ENCODE measurements at places on chromosomes 1 and 21.

DNA sequence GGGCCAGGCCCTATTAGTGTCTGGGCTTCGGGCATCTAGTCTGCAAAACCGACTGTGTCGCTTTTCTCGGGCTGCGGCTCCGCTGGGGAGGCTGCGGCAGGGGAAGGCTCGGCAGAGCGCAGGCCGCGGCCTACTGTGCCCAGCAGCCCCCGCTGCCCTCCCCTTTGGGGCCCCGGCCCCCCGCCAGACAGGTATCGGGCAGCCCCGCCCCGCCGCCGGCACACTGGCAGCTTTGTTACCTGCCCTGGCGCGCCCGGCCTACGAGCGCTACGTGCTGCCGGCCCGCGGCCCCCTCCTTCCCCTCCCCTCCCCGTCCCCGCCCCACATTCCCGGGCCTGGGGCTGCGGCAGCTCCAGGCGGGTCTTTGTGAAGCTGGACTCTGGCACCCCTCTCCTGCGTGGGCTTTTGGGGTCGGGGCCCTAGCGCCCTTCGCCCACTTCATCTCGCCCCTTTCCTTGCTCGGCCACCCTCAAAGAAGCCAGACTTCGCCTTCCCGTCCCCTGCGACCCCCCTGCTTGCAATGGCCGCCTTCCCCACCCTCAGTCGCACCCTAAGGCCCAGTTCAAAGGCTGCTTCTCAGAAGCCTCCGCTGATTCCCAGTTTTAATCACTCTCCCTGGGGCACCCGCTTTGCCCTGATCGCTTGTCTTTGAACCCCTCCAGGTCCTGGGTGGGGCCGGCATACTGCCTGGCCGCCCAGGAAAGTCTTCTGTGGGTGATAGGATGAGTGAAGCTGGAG lies 48.9 kb upstream of the SLC2A1 start:
- DNase-seq = no peak

DNA sequence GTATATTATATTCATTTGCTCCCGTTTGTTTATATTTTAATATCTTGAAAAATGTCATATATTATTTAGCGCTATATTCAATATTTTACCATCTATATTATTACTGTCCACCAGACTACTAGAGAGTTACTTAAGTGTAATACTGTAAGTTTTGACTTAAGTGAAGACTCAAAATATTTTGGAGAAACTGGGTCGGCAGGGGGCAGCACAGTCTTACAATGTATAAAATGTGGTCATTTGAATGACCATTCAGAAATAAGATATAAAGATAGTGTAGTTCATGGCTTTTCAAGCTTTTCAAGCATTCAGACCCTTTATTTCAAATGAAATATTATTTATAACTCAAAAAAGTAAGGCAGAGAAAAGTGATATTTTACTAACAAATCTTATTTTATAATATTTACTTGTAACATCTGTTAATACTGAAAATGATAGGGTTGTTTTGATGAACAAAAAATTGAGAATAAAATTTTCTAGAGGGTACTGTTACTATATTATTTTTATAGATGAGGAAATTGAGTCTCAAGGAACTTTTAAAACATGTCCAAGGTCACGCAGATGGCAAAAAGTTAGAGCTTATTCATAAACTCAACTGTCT lies 89.0 kb upstream of the SERTAD4 start:
- no peak for DNase-seq

DNA sequence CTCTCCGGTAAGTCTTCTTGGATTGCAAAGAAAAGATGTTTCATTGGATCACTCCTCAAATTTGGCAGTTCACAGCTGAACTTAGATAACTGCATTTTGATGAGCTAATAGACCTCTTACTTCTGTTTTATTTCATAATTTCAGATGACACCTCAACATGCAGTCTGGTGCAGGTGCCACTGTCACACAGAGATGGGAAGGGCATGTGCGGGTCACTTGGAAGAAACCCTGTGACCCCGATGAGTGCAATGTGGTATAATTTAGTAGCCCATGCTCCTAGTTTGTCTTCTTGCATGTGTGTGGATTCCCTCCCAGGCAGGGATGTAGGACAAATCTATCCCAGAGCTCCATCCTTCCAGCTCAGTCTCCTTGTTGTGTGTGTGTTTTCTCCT lies 481 bp upstream of the SLAMF1 start:
- DNase-seq = no peak

- DNase-seq = no peak
Observed at GRCh38 chr1:117645343-117645742, 39.5 kb downstream of the TENT5C start.

DNA sequence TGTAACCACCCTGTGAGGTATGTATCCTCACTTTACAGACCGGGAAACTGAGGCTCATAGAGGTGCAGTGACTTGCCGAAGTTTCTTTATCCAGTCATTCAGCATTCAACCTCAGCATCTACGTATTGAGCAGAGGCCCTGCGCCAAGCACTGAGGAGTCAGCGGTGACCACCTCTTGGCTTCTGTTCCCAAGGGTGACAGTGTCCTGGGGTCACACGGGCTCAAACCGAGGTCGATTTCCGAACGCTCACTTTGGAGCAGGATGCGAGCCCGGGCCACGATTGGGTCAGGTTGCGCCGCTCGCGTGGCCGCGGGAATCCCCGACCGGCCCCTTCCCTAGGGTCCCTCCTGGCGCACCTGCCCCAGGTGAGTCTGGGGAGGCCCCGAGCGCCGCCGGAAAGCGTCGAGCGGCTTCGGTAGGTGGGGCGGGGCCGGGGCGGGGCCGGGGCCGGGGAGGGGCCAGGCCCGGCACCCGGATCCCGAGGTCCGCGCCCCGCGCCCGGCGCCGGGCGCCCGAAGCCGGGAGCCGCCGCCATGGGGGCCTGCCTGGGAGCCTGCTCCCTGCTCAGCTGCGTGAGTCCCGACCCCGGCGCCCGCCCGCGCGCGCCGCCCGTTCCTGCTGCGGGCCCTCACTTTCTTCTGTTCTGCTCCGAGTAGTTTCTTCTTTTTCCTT lies at the start of gene SERINC2:
Gene SERINC2 (plus strand): TSS at position 482 of the 673 bp plus-strand sequence. CDS start 53 bp downstream, at position 535.
- DNase-seq = no peak

DNA sequence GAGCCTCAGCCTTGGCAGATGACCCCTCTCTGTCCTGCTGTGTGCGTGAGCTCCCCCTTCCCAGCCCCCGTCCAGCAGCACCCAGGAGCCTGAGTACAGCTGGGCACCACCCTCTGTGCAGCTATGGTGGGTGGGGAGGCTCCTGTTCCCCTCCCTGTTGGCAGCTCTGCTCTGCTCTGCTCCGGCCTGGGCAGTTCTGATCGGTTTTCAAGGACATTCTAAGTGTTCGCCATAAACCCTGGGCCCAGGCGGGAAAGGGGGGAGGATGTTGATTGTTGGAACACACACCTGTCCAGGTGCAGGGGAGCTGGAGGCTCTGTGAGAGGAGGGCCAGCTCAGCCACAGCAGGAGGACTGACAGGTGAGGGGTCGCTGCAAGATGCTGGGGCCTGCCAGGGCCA lies at the start of gene CLCNKB:
Gene CLCNKB (plus strand): TSS at position 262 of the 400 bp plus-strand sequence. CDS start 711 bp downstream, outside the sequence.
- DNase-seq = no peak

- no peak for DNase-seq
Observed at GRCh38 chr1:115408533-115408932, 70.5 kb upstream of the NGF start.

- no peak for DNase-seq
Observed at GRCh38 chr1:169509354-169509753, 23.6 kb upstream of the SLC19A2 start.

- DNase-seq = no peak
Observed at GRCh38 chr1:67339623-67340343, 32.1 kb downstream of the IL12RB2 start.

GRCh38 chr1:65165269-65165993 lies 17.4 kb downstream of the AK4 start:
- DNase-seq = no peak
